ENCODE measurements at places on chromosomes 16 and 17.

- no peak for DNase-seq
Measured at GRCh38 chr16:85498607-85499006, 114.5 kb upstream of the GSE1 start.

DNA sequence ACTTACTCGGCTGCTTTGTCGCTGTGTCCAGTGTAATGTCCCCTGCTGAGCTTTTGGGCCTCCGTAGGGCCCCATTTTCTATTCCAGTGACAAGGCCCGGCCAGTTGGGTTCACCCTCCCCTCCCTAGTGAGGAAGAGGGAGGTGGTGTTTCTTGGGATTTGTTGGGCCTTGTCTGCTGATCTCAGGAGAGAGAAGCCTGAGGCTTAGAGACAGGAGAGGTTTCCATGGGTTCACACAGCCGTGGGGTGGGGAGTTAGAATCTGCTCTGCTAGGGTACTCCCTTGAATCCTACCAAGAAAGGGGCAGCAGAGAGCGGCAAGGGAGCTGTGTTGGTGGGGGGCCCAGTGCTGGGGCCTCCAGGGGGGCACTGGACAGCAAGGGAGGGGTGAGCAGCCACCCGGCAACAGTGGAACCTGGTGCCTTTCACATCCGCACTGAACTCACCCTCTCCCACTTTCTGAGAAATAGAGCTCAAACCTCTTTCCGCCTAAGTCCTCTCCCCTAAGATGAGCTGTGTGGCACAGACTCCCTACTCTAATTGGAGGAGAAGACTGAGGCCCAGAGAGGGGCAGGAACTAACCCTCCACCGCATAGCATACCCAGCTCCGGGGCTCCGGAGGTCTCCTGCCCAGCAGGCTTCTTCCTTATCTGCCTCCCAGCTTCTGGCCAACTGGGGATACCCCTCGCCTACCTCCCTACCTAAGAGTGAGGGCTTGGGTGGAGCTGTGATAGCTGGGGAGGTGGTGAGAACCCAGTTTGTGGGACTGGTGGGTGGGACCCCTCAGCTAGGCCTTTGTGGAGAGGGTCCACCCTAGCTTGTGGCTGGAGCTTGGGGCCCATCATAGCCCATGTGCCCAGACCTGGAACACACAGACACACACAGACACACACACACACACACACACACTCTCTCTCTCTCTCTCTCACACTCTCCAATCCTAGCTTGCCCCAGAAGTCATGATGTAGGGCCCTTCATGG, 6.8 kb downstream of the TBKBP1 start:
- DNase-seq = no peak

DNA sequence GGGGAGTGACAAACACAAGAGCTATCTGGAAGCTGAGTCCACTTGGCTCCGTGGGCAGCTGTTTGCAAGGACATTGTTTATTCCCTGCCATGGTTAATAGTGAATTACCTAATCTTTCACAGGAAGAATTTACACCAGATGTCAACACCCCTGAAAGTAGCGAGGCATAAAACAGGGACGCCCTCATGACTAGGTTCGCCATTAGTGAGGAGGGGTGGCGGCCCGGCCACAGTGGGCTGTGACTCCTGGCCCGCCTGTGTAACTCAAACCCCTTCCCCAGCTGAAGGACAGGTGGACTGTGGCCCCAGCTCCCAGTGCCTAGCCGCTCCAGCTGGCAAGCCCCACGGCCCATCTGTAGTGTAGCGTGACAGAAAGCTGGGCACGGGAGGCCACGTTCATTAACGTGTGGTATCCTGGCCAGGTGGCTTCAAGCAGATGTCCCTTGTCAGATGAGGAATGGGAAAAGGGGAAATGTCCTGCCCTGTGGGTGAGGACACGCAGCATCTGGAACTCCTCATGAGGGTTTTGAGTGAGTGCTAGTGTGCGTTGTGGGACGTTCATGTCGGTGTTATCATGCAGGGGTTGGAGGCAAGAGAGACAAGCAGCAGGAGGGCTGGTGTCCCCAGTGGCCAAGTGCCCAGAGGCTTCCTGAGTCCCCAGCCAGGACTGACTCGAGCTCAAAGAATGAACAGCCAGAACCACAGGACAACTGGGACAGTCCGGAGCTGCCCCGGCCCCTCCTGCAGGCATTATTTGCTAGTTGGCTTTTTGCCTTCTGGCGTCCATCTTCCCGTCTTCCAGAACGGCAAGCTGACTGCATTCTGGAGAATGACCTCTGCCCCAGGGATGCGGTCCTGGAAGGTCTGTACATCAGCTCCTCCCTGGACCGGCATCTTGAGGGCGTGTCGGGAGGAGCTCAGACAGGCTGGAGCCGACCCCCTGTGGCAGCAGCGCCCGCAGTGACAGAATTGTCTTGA, 19.2 kb downstream of the KDM8 start:
- peak; percentile 80 for DNase-seq

DNA sequence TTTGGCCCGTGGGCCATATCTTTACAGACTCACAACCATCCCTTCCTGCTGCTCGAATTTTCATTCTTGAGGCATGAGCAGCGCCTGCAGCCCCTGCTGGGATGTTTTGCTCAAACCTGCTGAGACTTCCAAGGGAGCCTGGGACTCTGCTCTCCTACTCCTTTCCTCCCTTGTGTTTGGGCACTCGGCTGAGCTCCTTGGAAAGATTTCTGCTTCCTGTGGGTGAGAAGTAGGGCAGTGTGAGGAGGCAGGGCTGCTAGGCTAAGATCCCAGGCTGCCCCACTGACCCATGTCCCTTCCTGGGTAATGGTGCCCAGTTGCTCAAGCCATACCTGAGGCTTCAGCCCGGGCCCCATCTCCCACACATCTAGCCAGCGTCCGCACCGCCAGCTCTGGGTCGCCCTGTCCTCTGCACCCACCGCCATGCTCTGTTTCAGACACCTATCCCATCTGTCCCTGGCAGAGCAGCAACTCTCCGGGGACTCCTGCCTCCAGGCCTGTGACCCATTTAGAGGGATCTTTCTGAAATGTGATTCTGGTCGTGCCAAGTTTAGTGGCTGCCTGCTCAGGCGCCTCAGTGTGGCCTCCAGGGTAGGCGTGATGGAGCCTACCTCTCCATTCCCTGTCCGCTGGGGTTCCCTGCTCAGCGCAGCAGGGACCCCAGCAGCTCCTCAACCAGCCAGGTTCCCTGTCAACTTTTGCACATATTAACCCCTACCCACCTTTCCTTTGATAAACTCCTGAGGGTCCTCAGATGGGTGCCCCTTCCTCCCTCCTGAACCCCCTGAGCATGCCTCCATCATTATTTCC, 190.1 kb downstream of the CCDC182 start:
- no peak for DNase-seq

GRCh38 chr16:61909074-61909473, 127.2 kb downstream of the CDH8 start:
- no peak for DNase-seq

DNA sequence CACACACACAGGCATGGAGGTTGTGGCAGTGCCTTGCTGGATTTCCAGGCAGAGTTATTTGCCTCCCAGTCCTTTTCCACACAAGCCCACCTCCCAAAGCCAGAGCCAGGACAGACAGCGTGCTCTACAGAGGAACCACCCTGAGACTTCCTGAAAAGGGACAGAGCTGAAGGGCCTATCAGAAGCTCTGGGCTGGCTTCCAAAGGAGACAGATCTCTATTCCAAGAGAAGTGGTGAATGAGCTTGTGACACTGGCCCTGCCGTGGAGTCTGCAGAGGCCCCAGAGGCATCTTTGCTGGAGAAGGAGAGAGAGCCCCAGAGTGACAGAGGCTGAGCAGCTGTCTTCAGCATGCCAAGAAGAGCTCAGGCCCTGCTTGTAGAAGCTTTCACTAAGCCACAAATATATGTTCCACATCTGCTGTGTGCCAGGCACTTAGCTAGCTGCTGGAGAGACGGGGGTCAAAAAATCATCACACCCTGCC, 8.3 kb upstream of the LPCAT2 start:
- DNase-seq = peak; percentile 46

- no peak for DNase-seq
Measured at GRCh38 chr17:38554430-38555350, 51.1 kb downstream of the SRCIN1 start.

- peak; percentile 20 for DNase-seq
Measured at GRCh38 chr17:75277664-75278071, 6.6 kb upstream of the MIF4GD start.

DNA sequence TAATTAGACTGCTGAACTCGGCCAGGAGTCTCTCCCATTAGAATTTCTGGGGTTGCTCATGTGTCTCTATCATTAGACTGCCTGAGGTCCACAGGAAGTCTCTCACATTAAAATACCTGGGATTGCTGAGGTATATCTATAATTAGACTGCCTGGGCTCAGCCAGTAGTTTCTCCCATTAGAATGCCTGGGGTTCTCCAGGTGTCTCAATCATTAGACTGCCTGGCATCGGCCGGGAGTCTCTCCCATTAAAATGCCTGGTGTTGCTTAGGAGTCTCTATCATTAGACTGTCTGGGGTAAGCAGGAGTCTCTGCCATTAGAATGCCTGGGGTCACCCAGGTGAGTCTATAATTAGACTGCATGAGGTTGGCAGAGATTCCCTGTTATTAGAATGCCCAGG, 2233.4 kb downstream of the TP53TG3F start:
- no peak for DNase-seq

- DNase-seq = peak; percentile 68
Measured at GRCh38 chr16:72501739-72502593, 330.0 kb upstream of the PMFBP1 start.

DNA sequence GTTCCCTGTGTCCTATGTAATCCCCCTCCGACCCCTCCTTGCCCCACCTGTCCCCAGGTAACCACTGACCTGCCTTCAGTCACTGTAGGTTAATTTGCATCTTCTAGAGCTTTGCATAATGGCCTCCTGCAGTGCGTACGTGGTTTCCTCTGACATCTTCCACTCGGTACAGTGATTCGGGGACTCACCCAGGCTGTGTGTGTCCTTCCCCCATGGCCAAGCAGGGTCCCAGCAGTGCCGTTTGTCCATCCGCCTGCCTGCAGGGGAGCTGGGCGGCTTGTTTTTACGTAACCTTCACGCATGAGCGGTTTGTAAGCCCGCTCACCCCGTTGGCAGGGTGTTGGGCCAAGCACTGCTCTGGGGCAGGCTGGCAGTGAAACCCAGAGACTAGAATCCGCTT, 7.9 kb downstream of the MAPK8IP3 start:
- DNase-seq = no peak

GRCh38 chr17:62876063-62876462, 67.9 kb upstream of the MARCHF10 start:
- DNase-seq = peak; percentile 46

DNA sequence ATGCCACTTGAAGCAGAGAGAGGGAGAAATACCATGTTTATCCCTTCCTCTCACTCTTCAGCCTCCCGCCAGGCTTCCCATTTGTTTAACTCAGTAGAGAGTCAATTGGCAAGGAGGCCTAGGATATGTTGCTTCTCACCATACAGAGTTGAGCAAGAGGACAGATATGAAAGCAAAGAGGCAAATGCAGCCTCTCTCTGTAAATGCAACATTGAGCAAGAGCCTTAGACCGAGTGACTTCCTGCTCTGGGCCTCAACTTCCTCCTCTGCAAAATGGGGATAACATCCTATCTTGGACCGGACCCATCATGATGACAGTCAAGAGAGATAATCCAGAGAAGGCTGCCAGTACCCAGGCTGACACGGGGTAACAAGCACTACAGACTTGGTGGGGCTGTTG, 36.8 kb downstream of the SOCS1 start:
- DNase-seq = no peak

DNA sequence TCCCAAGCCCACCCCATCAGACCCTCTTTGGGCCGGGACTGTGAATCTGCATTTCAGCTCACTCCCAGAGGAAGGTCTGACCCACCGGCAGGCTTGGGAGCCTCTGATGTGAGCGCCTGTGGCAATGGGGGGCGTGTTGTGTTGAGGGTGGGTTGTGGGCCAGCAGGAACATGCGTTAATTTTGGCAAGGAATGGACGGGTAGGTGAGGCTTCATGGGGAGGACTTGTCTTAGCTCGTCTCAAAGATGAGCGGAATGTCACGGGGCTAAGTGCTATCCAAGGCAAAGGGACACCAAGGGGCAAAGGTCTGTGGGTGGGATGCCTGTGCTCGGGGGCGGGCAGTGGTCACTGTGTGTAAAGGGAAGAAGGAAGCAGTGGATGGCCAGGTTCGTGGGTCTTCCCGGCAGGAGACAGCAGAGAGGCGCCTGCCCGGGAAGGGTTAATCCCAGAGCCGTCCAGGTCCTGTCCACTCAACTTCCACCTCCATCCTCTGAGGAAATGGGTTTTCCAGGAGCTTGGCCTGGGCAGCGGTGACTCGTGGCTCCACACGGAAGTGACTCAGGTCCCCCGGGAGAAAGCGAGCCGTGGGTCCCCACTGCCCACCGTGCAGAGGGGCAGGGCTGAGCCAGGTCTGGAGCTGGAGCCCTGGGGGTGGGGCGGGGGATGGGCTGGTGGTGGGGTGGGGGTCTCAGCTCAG, 17.4 kb downstream of the ADGRG1 start:
- peak; percentile 71 for DNase-seq

- no peak for DNase-seq
Measured at GRCh38 chr16:3661922-3662321, 7.4 kb downstream of the DNASE1 start.

DNA sequence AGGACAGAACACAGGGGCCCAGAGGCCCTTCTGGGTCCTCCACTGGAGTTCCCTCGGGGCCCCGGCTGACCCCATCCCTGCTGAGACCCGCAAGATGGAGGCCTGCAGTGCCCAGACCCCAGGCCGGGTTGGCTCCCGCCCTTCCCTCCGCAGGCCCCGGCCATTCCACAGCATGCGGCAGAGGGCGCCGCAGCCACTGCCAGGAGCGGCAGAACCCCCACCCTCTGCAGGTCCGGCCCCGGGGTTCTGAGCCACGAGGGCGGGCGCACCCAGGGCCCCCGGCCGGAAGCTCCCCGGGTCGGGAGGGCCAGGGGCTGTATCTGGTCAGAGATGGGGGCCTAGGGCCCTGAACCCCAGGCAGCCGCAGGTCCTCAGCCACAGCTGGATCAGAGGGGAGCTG, 2.4 kb upstream of the PERCC1 start:
- no peak for DNase-seq

DNA sequence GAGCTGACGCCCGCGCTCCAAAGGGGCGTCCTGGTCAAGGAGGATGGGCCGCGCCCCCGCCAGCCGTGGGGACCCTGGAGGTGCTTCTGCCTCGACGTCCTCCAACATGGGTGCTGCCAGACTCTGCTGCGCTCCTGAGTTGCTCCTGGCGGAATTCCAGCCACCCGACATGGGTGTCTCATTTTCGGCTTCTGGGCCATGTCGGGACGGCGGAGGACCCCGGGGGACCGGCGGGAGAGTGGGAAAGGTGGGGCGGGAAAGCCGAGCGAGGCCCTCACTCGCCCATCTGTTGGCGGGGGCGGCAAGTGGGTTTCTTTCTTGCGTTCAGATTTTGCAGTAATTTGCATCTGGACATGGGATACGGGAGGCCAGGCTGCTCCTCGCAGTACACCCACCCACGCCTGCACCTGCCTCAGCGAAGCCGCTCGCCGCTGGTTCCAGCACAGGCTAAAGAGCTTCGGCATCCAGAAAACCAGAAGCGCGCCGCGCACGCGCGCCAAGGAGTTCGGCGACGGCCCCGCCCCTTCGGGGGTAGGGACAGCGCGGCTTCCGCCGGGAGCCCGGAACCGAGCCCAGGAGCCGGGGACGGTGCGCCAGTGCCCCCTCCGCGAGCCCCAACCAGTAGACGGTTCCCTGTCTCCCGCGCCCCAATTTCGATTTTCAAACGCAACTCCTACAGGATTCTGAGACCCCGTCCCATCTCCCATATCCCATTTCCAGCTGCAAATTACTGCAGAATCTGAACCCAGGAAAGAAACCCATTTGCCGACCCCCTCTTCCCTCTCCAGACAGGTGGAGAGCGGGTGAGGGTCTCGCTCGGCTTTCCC, at the start of gene ARMC7:
Gene ARMC7, plus strand, starts transcription at position 563 of the 827 bp plus-strand sequence. CDS start 320 bp downstream, outside the sequence.
- peak; percentile 95 for DNase-seq

GRCh38 chr17:61689610-61690180, 98.7 kb upstream of the NACA2 start:
- peak; percentile 7 for DNase-seq

- DNase-seq = no peak
Measured at GRCh38 chr16:73616770-73617169, 568.8 kb upstream of the ZFHX3 start.
